Nephron progenitor cell (in vitro differentiated cells): ENCODE measurements at places on chromosomes 16 and 17.

- DNase-seq: no peak
These were observed 227.8 kb downstream of the ABCC12 start for GRCh38 chr16:47928008-47928407.

DNA sequence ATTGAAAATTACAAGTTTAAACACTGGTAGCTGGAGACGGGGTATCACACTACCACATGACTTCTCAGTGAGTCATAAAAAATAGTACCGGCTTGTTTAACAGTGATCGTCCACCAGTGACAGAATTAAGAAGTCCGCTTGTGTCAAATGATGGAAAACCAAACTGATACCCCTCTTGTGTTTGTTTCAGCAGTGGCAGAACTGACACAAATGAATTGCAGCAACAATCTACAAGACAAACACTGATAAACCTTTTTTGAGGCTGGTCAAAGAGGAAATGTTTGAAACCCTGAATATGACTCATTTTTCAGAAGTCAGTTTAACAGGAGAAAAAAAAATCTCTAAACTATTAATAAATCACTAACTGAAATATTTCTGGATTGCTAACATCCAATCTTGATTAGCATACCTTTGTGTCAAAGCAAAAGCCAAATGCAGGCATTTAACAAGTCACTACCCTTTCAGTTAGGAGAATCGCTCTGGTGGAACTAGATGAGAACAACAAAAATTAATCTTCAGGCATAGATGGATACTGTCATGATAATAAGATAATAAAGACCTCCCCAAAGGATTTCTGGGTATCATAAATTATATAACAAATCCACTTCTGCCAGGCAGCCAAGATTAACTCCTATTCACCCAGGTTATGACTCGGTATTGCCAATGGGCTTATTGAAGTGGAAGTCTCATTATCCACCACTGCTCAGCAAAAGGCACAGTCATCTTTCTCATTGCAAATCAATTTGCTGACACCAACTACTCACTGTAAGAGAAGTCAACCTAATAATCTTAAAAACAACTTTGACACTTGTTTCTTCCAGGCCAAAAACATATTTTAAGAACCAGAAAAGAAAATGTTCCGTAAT, 20.8 kb downstream of the DCUN1D3 start:
- DNase-seq: no peak

- DNase-seq: no peak
These were observed 1.1 kb upstream of the DOC2A start for GRCh38 chr16:30011714-30012504.

- DNase-seq: no peak
These were observed 15.4 kb downstream of the GPT2 start for GRCh38 chr16:46899443-46900143.

- DNase-seq: no peak
These were observed 34.0 kb downstream of the PGS1 start for GRCh38 chr17:78412403-78412802.

DNA sequence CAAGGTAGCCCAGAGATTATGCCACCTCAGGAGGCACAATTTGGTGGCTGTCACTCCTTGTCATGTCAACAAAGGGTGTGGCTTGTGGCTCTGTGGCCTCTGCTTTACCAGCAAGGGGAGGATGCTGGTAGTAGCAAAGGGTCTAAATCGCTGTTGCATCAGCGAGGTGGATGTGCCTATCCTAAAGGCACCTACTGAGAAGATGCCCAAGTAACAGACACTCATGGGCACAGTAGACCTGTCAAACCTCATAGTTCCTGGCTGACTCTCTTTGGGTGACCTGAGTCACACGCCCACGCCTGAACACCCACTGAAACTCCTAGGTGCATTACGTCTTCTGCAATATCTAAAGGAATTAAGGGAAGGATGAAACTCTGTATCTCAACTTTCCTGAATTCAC, 139.5 kb downstream of the PRKCB start:
- no peak for DNase-seq

GRCh38 chr16:57884655-57885133, 82.4 kb upstream of the KIFC3 start:
- peak; percentile 34 for DNase-seq

DNA sequence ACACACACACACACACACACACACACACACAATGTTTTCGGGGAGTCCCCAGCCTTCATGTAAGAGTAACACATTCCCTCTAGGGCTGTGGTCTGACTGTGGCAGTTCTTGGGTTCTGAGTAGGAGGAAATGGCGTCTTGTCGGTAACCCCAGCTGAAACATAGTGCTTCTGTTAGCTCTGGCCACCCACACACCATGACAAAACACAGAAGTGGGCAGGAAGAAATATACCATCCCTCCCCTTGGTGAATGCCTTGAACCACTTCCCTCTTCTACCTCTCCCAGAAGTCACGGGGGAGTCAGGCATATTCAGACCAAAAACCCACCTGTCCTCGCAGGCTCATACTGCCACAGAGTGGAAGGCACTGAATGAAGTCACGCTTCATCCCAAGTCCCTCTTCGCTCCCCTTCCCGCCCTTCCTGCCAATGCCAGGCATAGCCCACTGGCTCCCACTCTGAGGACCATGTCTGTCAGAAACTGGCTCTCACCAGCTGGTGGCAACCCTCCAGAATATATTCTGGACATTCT, 11.5 kb downstream of the SLC35B1 start:
- no peak for DNase-seq

- DNase-seq: no peak
These were observed 6.6 kb downstream of the NEUROD2 start for GRCh38 chr17:39600997-39601597.

DNA sequence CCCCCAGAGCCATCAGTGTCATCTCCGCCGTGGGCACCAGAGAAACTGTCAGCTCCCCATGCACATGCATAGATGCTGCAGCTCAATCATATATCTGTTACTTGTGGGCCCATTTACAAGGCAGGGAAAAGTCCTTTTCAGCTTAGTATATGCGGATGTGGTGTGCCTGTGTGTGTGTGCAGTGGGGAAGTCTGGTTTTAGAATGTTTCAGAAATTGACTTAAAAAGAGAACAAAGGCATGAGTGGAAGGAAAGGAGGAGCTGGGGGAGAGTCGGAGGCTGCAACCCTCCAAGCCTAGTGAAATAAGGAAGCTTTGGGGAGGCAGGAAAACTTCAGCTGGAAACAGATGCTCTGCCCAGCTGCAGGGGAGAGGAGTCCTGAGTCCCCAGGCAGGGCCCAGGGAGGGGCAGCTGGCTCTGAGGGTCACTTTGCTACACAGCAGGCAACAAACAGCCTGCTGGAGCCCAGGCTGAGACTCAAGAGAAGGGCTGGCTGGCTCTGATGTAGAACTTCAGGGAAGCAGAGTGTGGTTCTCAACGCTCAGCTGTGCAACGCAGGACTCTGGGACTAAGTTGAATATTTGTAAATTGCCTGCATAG, 11.1 kb upstream of the CD300LD start:
- DNase-seq: no peak

DNA sequence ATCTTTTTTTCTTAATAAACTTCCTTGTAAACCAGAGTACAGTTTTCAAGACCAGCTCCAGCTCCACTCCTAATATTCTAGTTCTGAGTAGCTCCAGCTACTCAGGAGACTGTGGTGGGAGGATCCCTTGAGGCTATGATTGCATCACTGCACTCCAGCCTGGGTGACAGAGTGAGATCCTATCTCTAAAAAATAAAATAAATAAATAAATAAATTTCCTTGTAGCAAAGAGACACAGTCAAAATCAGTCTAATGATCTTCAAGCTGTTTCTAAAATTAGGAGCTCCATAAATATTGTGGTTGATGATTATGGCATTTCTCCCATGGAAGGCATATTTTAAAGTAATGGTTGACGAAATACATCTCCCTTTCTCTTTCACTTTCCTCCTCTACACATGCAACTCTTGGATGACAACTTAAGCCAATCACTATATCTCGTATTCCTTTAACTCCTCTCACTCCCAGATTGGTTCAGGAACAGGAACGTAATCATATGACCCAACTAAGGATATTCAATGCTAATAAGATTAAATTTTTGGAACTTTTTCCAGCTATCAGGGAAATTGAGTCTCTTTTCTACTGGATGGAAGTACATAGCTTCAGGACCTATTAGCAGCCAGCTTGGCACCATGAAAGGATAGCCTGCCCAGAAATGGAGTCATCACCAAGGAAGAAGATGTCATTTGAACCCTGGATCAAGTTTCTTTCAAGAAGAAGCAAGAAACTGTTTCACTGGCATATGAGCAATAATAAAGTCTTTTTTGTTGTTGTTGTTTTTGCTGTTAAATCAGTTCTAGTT, 42.1 kb upstream of the TAOK1 start:
- no peak for DNase-seq

DNA sequence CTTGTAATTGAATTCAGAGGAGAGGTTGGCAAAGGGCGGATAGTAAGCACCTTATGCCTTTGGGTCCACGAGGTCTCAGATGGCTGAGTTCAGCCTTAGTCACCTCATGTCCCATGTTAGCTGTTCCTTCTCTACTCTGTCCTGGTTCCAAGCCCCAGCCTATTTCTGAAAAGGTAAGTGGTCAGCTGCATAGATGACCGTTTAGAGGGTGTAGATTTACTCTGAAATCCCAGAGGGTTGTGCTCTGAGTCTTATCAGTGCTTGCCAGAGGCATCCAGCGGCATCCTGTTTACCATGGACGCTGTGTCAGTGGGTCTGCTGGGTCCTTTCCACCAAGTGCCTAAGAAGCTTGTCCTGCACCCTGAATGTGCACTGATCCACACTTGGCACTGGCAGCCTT, 1.9 kb downstream of the ZNF778 start:
- DNase-seq: no peak

GRCh38 chr17:57553526-57553925, 191.6 kb downstream of the CCDC182 start:
- no peak for DNase-seq

GRCh38 chr17:29138184-29138955, 41.8 kb downstream of the MYO18A start:
- DNase-seq: no peak

DNA sequence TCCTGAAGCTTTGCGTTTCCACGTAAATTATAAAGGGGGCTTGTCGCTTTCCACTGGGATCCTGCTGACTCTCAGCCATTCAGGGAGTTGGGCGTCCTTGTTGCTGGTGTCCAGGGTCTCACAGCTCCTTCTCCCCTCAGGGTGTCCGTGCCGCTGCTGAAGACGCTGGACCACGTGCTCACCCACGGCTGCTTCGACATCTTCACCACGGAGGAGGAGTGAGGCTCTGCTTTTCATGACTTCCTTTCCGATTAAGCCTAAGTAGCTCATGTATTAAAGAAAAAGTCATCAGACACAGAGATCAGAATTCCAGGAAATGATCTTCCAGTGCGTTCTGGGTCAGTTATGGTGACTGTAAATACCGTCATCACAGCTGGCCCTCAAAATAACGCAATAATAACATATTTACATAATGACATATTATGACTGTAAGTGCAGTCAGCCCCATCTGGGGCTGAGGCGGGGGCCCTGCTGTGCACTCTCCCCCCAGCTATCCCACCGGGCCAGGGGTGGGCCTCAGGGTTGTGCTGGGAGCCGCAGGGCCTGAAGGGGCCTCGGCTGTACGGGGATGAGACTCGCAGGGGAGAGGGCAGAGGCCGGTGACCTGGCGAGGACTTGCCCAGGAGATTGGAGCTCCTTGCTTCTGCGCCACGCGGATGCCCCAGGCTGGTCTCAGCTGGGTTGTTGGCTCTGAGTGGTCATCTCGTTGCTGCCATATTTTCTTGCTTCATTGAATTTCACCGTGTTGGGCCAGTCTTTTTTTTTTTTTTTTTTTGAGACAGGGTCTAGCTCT, 92.9 kb upstream of the ZNF750 start:
- no peak for DNase-seq

- no peak for DNase-seq
These were observed 9.3 kb downstream of the HEXIM2 start for GRCh38 chr17:45170931-45171337.

- no peak for DNase-seq
These were observed 9.1 kb upstream of the CRISPLD2 start for GRCh38 chr16:84810518-84811273.

DNA sequence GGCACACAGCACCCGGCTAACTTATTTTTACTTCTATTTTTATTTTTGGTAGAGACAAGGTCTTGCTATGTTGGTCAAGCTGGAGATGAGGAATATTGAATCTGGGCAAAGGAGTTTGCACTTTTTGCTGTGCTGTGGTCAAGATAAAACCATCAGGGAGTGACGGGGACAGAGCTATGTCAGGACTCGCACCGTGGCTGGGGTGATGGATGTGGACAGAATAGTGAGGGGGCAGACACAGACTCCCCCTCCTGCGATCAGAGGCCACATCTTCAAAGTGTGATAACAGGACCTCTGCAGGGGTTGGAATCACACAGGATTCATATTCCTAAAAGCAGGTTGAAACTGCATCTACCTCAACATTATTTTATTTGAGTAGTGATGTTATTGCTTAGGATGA, 25.6 kb downstream of the IL21R start:
- no peak for DNase-seq

DNA sequence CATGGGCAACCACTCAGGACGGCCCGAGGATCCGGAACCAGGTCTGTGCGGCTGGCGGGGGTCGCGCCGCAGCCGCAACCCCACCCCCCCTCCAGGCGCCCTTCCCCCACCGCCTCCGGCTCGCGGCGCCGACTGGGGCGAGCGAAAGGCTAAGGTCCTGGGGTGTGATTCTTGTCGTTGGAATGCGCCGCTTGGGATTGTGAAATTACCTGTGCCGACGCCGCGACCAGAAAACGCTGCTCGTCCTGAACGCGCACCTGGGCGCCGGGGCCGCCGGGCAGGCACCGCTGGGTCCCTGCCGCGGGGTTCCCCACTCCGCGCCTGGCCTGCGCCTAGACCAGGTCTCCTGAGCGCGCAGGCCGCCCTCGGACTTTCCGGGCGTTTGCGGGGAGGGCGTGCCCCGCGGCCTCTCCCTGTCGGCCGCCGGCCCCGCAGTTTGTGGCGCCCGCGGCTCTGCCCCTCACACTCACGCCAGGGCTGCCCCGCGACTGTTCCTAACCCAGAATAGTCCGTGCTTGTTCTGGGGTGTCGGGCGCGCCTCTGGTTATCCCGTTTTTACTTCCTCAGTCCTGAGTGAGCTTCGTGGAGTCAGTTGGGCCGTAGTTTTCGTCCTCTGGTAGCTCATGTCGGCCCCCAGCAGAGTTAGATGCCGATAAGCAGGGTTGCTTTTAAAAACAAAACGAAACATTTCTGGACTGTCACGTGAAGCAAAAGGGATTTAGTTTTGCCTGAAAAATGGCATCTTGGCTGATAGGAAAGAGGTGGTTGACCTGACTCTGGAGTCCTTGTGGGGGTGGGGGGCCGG, 147.2 kb downstream of the SPECC1 start:
- peak; percentile 67 for DNase-seq

- peak; percentile 8 for DNase-seq
These were observed 113.2 kb upstream of the IRX5 start for GRCh38 chr16:54817432-54817831.

- peak; percentile 70 for DNase-seq
These were observed 8.3 kb downstream of the MRPL28 start for GRCh38 chr16:361872-362701.

- DNase-seq: no peak
These were observed 302.2 kb downstream of the FOXL1 start for GRCh38 chr16:86880316-86881117.

DNA sequence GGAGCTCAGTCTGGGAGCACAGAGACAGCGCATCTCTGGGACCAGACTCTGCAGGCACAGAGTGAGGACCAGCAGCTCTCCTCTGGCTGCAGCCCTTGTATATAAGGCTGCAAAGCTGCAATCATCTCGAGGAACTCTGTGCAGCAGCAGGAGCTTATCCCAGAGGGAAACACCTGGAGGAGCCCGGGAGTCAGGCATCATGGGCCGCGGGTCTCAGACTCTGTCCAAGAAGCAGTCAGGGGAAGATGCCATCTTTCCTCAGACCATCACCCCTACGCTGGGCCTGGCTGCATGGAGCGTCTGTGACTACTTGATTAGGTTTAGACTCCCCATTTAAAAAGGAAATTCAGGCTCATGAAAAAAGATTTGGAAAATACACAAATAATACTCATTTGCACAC, 122.0 kb downstream of the IRF8 start:
- no peak for DNase-seq
